ENCODE measurements at places on chromosomes 3 and 15.

DNA sequence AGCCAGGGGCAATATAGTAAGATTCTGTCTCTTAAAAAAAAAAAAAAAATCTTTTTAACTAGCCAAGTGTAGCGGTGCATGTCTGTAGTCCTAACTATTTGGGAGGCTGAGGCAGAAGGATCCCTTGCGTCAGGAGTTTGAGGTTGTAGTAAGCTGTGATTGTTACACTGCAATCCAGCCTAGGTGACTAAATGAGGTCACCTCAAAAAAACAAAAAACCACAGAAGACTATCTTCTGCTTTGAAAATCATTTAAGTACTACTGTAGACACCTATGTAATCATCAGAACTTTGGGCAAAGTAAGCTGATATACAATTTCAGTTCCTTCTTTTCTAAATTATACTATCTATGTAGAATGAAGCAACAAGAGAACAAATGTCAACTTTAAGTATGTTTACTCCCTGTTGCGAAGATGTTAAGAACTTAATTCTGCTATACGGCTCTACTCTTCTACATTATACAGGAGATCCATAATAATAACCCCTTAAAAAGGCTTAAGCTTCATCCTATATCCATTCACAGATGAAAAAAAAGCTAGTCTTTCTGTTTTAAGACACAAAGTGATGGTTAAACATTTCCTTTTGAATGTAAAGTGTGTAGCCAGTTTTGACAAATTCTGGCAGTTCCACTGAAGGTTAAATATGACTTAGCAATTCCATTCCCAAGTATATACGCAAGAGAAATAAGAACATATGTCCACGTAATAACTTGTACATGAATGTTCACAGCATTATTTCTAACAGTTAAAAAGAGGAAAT, 15.2 kb downstream of the DAZL start:
- DNase-seq: no peak

DNA sequence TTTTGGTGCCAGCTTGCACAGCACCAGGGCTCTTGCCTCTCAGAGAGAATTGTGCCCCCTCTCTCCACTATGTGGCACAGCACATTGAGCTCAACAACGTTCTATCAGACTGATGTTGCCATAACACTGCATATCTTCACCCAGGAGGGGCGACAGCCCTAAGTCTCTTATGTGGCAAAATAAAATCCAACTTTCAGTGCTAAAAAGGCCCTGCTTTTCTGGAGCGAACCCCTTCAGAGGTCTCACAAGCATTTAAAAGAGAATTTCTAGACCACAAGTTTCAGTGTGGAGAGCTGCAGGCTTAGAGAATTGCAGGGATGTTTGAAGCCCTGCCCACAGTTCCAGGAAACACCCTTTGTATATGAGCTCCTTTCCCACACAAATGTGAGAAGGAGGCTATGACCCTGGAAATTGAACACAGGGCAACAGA, 85.5 kb downstream of the LIPC start:
- DNase-seq: no peak

- DNase-seq: no peak
Observed at GRCh38 chr3:183239046-183239445, 14.0 kb upstream of the B3GNT5 start.

- no peak for DNase-seq
Observed at GRCh38 chr3:34261001-34261385, 462.6 kb downstream of the PDCD6IP start.

- peak; percentile 74 for DNase-seq
Observed at GRCh38 chr3:16103472-16103871, 71.0 kb upstream of the GALNT15 start.
